ENCODE measurements at places on chromosomes 3 and 15.

GRCh38 chr15:56760186-56760585, 26.9 kb upstream of the ZNF280D start:
- no peak for DNase-seq

DNA sequence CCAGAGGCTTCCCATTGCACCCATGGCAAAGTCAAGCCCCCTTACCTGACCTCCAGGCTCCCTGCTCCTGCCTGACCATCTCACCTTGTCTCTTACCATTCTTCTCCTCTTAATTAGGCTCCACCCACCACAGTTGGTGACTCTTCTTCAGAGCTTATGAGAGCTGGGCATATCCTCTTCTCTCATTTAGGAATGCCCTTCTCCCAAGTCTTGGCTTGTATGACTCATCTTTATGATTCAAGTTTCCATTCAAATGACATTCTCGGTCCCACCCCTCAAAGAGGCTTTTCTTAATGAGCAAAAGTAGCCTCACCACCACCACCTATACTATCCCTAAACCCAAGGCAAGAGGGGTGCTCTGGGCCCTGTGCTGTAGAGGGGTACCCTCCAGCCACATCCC, 55.3 kb upstream of the NUDT16 start:
- no peak for DNase-seq

GRCh38 chr15:38070778-38071177, 136.3 kb downstream of the TMCO5A start:
- no peak for DNase-seq

DNA sequence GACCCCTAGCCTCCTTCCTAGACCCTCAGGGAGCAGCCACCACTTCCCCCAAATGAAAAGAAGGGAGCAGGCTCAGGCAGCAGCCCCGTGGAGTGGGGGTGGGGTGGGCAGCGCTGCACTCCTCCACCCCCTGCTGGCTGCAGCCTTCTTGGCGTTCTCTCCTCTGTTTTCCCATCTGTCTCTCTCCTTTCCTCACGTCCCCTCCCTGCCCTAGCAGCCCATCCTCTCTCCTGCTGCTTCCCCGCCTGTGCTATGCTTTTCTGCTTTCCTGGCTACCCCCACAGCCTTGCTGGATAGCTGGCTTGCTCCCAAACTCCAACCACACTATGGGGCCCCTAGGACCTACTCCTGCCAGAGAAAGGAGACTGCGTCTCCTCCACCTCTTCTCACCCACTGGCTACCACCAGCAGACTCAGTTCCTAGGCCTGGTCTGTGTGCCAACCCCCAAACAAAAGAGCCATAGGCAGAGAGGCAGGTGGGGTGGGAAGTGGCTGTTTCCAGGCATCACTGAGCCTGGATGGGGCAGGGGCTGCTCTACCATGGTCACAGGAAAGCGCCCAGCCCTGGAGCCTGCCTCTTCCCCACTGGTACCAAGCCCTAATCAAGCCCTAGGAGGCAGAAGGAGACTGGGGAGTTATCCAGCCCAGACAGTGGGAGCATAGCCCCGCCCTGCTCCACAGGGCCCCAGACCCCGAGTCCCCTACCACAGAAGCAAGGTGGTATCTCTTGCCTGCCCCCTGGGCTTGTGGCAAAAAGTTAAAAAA, 3.4 kb upstream of the DISP2 start:
- DNase-seq, result no peak

DNA sequence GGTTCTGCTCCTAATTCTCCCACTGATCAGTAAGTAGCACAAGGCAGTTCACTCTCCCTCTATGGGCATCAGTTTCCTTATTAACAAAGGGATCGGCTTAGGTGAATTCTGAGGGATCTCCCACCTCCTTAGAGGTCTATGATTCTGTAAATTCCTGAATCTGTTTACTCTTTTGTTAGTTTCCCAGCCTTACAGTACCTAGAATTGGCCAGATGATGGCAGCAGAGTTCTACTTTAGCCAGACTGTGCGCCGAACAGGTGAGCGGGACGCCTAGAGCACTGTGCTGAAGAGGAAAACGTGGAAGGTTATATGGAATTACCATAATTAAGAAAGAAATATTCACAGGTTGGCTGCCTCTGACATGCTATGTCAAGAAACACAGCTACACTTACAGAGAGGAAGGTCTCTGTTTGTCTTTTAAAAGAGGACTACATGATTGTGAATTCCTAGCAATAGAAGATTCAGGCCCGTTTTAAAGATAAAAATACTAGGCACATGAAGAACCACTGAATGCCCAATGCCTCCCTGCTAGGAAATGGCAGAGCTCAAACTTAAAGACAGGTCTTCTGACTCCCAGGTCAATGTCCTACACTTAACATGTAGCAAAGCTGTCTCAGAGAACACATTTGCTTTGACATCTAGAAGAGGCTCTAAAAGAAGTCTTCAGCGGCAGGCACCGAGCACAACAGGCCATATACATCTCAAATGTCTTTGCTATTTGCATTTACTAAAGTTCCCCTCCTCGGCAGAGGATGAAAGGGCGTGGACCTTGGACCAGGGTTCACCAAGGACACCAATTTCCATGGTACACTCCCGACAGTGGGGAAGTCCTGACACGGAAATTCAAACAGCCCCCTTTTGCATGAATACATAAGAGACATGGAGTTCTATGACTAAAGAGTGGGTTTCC, 259.9 kb downstream of the FGF12 start:
- peak; percentile 11 for DNase-seq

DNA sequence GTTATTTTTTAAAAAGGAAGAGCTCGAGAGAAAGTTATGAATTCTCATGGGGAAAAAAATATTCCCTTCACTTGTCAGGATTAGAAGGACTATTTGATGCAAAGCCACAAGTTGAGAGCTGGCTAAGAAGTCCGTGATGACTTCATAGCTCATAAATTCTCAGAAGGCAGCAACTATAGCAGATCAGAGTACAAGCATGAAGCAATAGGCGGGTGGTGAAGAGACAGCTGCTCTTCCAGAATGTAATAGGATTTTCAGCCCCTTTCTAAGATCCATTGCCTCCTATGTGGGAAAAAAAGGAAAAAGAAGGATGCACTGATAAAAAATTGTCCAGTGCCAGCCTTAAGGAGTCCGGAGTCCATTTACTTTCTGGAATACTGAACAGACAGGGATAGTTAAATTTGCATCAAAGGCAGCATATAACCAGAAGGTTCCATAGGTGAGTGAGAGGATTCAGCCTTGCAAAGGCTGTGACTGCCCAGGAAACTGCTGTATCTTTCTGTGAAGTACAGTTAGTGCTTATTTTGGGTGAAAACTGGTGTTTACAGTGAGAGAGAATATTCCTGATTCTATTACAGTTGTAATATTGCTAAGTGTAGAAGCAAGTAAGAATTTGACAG, 929.5 kb upstream of the ALCAM start:
- no peak for DNase-seq

GRCh38 chr15:60374628-60375081, 23.1 kb downstream of the ANXA2 start:
- no peak for DNase-seq

DNA sequence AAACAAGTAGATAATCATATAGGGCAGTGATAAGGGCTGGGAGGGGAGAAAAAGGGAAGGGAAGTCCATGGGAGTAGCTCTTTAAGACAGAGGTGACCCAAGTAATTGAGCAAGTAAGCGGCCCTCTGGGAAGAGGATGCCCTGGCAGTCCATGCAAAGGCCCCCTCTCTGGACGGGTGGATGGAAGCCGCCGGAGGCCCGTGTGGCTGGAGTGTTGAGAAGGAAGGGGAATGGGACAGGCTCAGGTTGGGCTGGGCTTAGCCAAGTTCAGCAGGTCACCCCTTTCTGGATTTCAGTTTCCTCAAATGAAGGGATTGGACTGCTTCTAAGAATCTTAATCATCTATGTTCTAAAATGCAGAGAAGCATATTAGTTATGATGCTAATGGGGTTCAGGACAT, 32.4 kb upstream of the TRPM1 start:
- no peak for DNase-seq

GRCh38 chr15:67394873-67395639, 125.9 kb upstream of the C15orf61 start:
- DNase-seq, result no peak

DNA sequence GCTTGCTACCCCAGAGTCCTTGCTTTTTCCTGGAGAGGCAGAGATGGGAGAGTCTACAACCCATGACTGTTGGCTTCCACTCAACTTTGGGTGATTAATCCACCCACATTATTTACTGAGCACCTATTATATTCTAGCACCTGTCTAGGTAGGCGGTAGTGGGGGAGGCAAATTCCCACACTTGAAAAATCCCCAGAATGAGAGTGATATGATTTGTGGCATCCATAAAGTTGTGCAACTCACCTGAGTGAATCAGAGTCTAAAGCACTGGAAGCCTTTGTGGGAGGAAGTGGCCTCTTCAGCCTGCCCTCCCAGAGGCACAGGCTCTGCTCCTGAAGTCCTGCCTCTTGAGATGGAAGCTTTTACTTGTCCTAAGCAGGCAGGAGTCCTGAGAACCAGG, 40.4 kb upstream of the CTNNB1 start:
- DNase-seq, result no peak

DNA sequence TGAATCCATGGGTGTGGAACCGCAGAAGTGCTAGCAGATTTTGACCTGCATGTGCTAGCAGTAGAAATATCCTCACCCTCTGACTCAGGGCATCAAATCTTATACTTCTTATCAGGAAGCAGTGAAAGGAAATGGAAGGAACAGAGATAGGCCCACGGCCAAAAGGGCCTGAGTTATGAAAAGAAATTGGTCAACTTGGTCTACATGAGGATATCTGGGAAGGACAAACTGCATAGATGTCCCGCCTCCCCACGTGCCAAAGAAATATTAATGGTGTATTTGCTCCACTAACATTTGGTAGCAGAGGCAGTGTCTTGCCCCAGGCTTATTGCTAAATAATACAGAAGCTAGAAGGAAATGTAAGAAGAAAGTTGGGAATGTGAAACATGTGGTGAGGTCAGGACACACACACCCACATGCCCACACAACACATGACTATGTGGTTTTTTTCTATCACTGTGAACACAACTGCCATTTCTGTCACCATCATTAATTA, 93.6 kb upstream of the COL8A1 start:
- DNase-seq, result no peak

GRCh38 chr15:55267401-55268175, 22.0 kb downstream of the RAB27A start:
- peak; percentile 54 for DNase-seq

DNA sequence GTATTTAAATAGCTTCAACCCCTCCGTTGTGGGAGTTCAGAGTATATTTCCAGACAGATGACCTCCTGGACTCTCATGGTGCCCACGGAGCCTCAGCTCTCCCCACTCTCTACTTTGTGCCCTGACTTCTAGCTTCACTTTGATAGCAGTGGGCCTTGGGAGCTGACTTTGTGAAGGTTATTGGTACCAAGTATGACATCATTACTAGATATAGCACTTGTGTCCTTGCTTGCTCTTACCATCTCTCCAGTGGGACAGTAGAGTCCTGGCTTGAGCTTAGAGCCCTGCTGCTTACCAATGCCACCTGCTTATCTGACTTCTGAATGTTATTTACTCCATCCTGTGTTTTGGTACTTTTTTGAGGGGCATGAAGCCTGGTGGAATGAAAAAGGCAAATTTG, 53.4 kb downstream of the PPM1L start:
- no peak for DNase-seq

DNA sequence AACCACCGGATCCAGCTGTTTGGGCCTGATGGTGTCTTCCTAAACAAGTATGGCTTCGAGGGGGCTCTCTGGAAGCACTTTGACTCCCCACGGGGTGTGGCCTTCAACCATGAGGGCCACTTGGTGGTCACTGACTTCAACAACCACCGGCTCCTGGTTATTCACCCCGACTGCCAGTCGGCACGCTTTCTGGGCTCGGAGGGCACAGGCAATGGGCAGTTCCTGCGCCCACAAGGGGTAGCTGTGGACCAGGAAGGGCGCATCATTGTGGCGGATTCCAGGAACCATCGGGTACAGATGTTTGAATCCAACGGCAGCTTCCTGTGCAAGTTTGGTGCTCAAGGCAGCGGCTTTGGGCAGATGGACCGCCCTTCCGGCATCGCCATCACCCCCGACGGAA, 60.1 kb upstream of the CCR4 start:
- no peak for DNase-seq

GRCh38 chr15:69244798-69245197, 53.9 kb upstream of the PAQR5 start:
- DNase-seq, result no peak

DNA sequence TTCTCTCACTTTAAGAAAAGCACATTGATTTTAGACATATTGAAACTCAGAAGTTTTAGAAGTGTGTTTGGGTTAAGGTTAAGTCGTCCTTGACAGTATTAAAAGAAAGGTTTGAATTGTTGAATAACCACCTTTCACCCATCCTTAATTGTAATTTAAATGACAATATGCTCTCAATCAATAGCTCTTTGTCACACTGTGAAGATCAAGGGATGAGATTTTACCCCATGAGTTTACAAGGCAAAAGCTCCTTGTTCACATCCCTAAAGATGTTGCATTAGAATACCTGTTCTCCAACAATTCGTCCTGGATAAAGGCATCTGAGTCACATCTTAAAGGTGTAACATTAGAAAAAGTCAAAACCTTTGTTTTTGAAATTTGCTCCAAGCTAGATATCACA, 220.4 kb upstream of the MDFIC2 start:
- DNase-seq, result no peak

DNA sequence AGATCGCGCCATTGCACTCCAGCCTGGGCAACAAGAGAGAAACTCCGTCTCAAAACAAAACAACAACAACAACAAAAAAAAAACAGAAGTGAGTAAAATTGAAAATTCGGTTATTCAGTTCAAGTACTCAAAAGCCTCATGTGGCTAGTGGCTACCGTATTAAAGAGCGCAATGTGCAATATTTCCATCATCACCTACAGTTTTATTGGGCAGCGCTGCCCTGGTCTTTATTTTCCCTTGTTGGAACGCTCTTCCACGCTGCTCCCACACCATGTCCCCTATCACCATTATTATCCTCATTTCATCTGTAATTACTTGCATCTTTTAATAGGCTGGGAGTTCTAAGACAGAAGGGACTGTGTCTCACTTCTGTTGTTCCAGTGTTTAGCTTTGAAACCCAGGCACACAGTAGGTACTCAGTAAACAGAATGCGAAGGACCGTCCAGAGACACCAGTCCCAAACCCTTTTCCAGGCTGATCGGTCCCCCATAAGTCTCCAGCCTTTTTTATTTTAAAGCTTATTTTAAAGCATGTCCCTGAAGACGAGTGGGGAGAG, 423 bp upstream of the HACD3 start:
- no peak for DNase-seq
